ENCODE measurements at places on chromosomes 5 and 9.

DNA sequence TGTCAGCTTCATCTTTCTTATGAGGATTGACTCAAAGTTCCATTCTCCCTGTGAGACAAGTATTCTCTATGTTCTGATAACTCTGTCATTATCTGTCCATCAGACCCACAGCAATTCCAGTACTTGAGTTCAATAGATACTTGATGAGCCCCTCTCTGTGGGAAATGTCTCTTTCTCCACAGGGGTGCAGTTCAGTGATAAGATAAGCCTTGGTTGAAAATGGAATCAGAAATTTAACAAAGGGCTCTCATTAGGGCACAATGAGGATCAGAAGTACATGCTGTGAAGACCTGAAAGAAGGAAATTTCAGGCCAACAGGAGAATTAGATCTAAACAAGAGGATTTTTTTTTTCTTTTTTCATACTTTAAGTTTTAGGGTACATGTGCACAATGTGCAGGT is 737.3 kb downstream of the MTRR start:
- no peak for DNase-seq

- DNase-seq, result no peak
These were observed 147.9 kb upstream of the VCAN start for GRCh38 chr5:83323557-83324180.

- no peak for DNase-seq
These were observed 54.7 kb downstream of the SLC38A9 start for GRCh38 chr5:55657443-55657842.

DNA sequence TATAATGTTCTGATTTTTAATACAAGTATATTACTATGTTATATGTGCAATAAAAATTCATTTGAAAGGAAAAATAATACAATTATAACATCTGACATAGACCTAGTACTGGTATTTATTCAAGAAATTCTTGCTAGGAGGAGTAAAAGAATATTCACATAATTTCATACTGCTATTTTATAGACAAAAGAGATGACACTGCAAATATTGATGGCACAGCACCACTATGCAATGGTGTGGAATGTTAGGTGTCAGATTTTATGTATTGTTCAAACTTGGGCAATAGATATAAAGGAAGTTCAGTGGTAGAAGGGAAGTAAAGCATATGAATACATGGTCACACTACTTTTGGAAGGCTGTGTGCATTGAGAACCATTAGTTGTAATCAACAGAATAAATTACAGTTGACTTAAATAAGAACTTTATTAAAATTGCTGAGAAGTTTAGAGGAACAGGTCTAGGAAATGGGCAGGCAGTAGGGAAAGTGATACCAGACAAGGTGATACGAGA is 143.9 kb downstream of the OR2K2 start:
- DNase-seq, result no peak

DNA sequence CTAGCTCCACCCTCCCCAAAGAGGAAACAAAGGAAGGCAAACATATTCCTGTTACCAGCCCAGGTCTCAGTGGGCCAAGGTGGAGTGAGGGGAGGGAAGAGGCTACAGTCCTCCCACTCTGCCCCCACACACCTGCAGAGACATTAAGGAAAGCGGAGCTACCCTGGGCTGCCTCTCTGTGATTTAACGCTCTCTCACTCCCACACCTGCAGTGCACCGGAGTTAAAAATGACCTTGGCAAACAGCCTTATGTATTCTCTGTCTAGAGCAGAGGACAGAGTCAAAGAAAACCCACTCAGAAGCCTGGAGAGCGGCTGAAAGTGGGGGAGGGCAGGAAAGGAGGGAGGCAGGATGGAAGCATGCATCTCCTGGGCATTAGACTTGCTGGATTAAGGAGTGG is 32.7 kb downstream of the KCNIP1 start:
- DNase-seq, result no peak

DNA sequence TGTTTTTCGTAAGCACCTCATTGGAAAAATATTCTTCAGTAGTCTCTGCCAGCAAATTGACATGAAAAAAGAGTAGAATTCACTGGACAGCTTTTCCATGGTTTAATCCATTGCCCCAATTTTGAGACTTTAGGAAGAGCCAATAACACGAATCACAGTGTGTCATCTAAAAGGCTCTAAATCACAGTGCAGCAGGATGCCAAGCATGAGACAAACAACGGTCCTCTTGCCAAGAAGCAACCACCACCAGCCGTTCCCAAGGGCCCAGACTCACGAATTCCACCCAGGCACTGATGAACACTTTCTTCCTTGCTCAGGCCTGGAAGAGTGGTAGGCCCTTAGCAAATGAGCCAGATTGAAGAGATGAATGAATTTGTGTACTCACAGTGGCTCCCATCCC is 18.3 kb upstream of the IRX4 start:
- DNase-seq, result no peak

DNA sequence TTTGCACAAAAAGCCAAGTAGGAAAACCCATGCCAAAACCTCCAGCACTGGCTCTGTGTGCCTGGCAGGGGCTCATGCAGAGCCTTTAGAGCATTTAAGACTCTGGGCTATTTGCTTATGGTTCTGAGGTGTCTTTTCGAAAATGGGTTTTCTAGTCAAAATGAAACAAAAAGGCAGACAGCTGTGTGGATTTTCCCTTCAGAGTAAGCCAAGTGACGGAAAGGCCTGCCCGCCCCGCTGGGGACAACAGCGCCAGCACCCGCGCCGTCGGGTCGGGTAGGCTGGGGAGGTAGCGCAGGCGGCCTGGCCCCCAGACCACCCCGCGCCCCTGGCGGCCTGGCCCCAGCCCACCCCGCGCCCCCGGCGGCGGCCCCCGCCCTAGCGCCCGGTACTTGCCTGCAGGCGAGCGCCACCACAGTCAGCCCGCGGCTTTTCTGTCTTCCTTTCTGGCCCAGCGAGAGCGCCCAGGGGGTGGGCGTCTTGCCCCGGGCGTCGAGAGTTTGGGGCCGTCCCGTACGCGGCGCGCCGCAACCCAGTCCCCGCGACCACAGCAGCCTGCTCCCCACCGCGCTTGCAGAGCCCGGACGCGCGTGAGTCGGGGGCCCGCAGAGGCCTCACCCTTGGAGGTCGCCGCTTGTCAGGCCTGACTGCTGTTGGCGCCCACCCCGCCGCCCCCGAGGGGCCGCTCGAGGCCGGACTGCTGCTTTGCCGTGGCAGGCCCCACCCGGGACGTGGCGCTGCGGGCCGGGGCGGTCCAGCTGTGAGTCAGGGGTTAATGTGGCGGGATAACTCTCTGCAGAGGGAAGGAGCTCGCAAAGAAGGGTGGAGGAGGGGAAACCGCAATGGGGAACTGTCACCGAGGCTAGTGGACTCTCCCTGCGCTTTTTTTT is at the start of gene TICAM2:
Gene TICAM2, minus strand, starts transcription at position 779 of the 890 bp plus-strand sequence. CDS start 21,223 bp downstream, outside the sequence.
- peak; percentile 90 for DNase-seq

GRCh38 chr5:139696894-139697658 is 48.9 kb downstream of the CXXC5 start:
- DNase-seq, result peak; percentile 94

- DNase-seq, result no peak
These were observed 41.8 kb downstream of the KCNT1 start for GRCh38 chr9:135743546-135744332.

GRCh38 chr9:33438926-33439680 is 8.3 kb downstream of the AQP3 start:
- no peak for DNase-seq

GRCh38 chr9:111069183-111069582 is 30.9 kb upstream of the LPAR1 start:
- DNase-seq, result no peak

- no peak for DNase-seq
These were observed 221.4 kb upstream of the KLF4 start for GRCh38 chr9:107710953-107711352.

- DNase-seq, result peak; percentile 69
These were observed 47.6 kb downstream of the NSG2 start for GRCh38 chr5:174093123-174093522.

DNA sequence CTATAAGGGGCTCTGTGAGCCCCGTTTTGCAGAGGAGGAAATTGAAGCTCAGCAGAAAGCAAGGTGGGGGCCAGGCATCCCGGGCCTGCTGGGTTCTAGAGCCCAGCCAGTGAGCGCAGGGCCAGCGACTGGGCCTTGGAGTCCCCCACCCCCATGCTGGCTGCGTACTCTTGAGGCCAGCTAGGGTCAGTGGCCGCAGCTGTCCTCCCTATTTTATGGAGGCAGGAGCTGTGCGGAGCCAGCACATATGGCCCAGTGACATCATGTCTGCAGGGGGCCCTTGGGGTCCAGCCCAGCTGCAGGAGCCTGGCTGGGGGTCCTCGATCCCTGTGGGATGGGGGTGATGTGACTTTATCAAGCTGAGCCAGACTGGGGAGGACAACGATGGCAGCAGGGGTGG is 71.3 kb downstream of the HMCN2 start:
- no peak for DNase-seq

DNA sequence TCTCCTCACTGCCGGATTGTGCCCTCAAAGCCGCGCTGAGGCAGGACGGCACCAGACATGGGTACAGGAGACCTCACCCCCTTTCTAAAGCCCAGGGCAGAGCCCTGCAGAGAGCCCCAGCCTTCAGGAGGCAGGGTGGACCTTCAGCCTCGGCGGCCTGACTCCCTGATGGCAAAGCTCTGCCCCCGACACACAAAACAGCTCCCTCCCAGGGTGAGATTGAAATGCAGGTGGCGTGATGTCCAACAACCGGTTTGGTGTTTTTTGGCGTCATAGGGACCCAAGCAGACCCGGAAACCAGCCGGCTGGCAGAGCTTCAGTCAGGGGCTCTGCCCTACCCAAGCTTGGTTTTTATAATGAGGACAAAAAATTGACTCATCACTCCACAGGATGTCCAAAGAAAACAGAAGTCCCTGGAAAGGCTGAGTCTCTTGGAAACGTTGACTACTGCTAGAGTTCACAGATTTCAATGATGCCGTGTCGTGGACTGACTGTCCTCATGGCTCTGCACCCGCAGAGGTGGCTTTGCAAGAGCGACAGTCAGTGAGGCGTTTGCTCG is 275.2 kb upstream of the IRX1 start:
- DNase-seq, result no peak

- DNase-seq, result no peak
These were observed 18.3 kb upstream of the TCOF1 start for GRCh38 chr5:150339165-150339564.

DNA sequence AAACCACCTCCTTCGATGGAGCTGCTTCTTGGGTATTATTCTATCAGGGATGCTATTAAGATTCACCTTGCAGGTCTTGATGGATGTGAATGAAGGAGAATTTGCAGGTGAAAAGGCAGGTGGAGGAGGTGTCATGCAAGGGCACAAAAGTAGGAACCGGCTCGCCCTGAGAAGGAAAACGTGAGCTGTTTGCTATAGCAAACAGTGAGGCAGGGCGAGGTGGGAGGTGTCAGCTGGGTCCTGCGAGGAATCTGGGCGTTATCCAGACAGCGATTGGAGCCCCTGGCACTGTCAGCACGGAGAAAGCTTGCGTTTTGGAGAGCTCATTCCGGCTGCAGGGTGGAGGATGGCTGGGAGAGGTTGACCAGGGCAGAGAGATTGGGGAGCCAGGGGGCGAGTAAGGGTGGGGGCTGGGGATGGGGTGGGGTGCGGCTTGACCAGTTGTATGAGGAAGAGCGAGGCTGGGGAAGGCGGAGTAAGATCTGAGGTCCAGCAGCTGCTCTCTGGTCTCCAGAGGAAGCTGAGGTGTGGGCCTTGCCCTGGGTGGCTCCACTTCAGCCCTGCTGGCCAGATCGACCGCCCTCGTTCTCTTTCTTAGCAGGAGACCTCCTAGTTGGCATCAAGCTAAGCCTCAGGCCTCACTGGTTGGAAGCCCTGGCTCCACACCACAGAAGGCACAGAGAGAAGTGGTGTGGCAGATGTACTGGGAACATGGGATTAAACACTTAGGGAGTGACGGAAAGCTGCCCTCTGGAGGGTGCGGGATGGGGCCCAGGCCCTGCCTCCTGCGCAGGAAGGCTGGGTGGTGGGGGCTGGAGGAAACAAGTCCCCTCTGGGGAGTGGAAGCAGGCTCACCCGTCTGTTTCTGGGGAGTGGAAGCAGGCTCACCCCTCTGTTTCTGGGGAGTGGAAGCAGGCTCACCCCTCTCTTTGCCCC is 54.7 kb upstream of the NEURL1B start:
- peak; percentile 77 for DNase-seq

GRCh38 chr9:123642291-123643278 is 286.6 kb downstream of the CRB2 start:
- no peak for DNase-seq

DNA sequence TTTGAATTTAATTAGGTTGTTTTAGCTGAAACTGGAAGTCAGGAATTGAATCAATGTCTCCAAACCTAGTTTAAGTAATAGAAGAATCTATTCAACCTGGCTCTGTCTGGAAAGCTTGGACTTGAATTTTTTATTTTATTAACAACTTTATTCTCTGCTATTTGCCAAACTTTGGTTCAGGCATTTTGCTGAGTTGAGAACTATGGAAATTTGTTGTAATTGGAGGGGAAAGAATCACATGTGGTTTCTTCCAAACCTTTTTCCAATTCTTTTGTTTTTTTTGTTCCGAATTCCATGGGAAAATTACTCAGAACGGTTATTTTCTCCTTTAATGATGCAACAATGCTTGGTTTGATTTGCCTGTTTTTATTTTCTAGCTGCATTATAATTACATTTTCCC is 98.2 kb upstream of the RPS23 start:
- DNase-seq, result no peak

- DNase-seq, result peak; percentile 1
These were observed 1355.5 kb downstream of the MAT2B start for GRCh38 chr5:164860896-164861295.

- no peak for DNase-seq
These were observed 728.4 kb downstream of the MAT2B start for GRCh38 chr5:164233791-164234190.
